Mesothelial cell of epicardium (in vitro differentiated cells): ENCODE measurements at places on chromosomes 6 and 20. TPM values are rescaled to one million over a fixed set of nuclear protein-coding genes. Genes with fewer than 3 reads are reported as not detected.

The OPN5 gene
- total RNA-seq: not detected in 3 replicates

GRCh38 chr6:160355001-160355400 lies 6.8 kb downstream of the SLC22A3 start:
- peaks cover 46% of the 10 kb centered on the region for H3K27me3 ChIP-seq
- H3K4me1 ChIP-seq: no peaks in the 10 kb centered on the region
- no peaks in the 10 kb centered on the region for H3K36me3 ChIP-seq
- H3K27ac ChIP-seq: no peak overlapping the region
- no peak overlapping the region for H3K4me3 ChIP-seq
- no peak for DNase-seq

The DLGAP4 gene
- total RNA-seq: 89.4 to 99.1 TPM (median 91.1 TPM) in 3 replicates

DNA sequence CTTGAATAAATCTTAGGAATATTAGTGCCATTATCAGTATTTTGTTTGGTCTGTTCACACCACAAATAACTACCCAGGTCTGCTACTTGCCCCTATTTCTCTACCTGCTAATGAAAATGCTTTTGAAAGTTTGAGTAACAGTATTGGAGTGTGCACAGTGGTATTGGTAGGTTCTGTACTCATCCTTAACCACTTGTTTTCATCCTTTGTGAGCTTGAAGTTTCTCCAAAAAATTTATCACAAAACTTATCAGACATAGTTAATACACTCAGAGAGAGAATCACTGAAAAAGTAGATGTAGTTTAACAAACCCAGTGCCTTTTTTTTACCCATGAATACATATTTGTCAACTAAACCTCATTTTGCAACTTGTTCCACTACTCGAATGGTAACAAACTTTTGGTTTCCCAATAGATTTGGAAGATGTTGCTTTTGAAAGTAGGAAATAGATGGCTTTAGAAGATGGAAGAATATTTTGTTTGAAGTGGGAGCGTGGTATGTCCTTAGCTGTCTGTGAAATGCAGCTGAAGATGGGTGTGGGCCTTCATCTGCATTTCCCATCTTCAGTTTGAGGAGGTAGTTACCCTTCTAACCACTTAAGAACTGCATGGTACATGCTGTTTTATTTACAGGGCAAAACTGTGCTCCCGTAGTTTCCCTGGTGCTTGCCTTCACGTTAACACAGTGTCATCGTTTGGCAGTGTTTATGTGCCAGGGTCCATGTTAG lies 9.0 kb downstream of the PTPN1 start:
- H3K27me3 ChIP-seq: no peaks in the 10 kb centered on the region
- peaks cover 2% of the 10 kb centered on the region for H3K36me3 ChIP-seq
- peaks cover 24% of the 10 kb centered on the region for H3K4me1 ChIP-seq
- DNase-seq: no peak
- no peak overlapping the region for H3K4me3 ChIP-seq

GRCh38 chr6:137332637-137333280 lies 113.6 kb upstream of the IFNGR1 start:
- H3K4me1 ChIP-seq: peaks cover 10% of the 10 kb centered on the region
- H3K27me3 ChIP-seq: peaks cover 6% of the 10 kb centered on the region
- no peak overlapping the region for H3K27ac ChIP-seq
- DNase-seq: no peak
- H3K36me3 ChIP-seq: no peaks in the 10 kb centered on the region
- no peak overlapping the region for H3K4me3 ChIP-seq

The NQO2 gene
- total RNA-seq: 17.1 to 18.7 TPM (median 17.3 TPM) in 3 replicates
